NCI-H345 (cell line): ENCODE measurements at places on chromosomes 16 and 17.

DNA sequence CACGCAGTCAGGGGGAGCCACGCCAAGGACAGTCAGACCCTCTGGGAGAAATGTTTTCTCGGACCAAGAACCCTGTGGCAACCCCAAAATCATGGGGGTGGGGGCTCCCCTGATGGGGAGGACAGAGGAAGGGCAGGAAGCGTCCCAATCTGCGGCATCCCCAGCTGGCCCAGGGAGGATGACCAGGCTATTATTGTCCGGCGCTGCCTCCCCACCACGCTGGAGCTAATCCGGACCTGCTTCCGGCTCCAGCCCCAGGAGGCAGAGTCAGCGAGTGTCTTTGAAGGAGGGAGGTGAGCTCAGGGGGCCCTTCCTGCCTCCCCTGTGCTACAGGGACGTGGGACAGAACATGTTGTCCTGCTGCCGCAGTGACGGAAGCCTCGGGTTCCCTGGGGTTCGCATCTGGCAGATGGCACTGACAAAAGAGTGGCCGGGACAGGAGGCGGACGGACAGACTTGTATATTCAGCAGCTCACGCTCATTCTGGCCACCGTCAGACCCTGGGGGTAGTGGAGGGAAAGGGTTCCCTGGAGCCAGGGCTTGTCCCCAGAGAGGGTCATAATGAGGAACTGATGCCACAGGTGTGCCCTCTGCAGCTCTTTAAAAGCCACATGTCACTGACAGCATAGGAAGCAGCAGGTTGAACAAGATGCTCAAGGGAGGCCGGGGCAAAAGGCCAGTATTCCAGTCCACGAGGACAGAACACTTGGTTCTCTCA, 54.3 kb upstream of the CDC42EP4 start:
- no peak for DNase-seq

- no peak for DNase-seq
These were observed 14.6 kb downstream of the RECQL5 start for GRCh38 chr17:75652341-75652740.

- no peak for DNase-seq
These were observed 6.0 kb downstream of the PERCC1 start for GRCh38 chr16:1436731-1437355.

- no peak for DNase-seq
These were observed 146.5 kb upstream of the PLCG2 start for GRCh38 chr16:81632392-81633146.

DNA sequence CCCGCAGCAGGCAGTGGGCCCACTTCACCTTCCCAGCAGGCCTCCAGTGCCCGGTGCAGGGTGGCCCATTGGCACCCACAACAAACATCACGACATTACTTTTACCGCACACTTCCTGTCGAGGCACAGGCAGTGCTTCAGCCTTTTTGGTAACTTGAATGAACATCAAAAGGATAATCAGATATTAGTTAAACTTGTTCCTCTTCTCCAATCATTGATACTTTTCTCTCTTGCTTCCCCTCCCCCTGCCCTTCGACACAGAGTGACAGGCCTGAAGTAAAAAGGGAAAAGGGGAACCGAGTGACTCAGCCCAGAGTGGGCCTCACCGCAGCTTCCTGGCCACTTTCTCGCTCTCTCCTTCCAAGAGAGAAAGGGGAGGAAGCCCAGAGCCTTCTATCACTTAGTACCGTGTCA, 507.0 kb downstream of the MAF start:
- DNase-seq, result no peak

- DNase-seq, result no peak
These were observed 23.0 kb downstream of the MYBBP1A start for GRCh38 chr17:4531988-4532736.

DNA sequence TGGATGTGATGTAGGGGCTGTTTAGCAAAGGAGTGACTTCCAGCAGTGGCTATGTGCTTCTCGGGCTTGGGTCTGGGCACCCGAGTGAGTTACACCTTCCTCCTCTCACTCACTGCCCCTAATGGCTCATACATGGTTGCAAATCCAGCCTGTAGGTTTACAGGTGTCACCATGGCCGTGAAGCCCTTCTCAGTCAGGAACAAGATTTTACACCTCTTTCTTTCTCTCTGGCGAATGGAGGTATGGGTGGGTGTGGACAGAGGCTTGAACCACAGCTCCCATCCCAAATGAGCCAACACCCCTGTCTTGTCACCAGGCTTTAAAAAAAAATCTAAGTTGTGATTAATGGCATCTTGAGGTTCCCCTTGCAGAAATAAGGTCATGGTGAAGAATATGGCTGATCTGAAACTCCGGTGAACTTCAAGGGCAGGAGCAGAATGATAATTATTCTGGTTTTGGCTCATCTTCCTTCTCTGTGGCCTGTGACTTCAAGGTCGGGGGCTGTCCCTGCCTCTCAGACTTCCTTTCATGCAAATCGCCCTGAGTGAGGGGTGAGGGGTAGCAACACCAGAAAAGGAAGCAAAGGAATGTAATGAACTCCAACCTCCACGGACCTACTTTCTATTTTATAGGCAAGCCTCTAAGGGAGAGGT, 331.2 kb downstream of the MAF start:
- no peak for DNase-seq

GRCh38 chr16:85164838-85165516, 52.7 kb upstream of the CIBAR2 start:
- no peak for DNase-seq

GRCh38 chr17:55911186-55911585, 160.3 kb downstream of the PCTP start:
- DNase-seq, result no peak

- DNase-seq, result no peak
These were observed 604.5 kb downstream of the WWOX start for GRCh38 chr16:78703936-78704335.
